ENCODE measurements at places on chromosomes 12 and 14.

DNA sequence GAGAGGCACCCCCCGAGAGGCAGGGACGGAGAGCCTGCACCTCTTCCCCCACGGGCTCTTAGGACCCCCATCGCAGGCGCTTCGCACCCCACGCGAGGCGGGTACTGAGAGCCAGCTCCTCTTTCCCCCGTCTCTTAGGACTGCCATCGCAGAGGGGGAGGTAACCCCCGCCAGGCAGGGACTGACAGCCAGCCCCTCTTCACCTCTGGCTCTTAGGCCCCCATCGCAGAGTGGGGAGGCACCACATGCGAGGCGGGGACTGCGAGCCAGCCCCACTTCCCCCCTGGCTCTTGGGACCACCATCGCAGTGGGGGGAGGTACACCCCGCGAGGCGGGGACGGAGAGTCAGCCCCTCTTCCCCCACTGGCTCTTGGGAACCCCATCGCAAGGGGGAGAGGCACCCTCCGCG lies 46.1 kb downstream of the DDX11 start:
- DNase-seq, result no peak

DNA sequence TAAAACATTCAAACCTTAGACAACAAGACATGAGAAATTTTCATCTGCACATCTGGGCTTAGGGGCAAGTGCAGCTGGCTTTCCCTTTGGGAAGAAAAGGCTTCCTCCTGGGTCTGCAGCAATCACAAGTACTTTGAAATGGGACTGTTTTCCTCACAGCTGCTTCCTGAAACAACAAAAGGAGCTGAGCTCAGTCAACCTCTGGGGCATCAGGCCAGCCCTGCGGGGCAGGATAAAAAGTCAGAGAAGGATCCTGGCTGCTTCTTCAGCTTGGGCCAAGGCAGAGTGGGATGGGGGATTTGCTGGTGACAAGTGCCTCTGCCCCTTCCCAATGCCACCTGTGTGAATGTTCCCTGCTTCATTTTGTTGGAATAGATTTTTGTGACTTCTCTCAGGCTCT lies 16.2 kb upstream of the SDR39U1 start:
- no peak for DNase-seq

DNA sequence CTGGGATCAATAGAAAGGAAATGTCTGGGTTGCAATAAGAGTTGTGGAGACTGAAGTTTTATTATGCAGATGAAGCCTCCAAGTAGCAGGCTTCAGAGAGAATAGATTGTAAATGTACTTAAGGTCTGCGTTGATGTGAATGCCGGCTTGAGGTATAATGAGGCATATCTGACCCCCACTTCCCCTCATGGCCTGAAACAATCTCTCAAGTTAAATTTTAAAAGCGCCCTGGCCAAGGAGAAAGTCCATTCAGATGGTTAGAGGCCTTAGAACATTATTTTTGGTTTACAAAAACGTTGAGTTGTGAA lies 28.3 kb upstream of the HIGD1C start:
- no peak for DNase-seq

- DNase-seq, result no peak
Measured at GRCh38 chr12:120579179-120579578, 2.0 kb downstream of the POP5 start.

DNA sequence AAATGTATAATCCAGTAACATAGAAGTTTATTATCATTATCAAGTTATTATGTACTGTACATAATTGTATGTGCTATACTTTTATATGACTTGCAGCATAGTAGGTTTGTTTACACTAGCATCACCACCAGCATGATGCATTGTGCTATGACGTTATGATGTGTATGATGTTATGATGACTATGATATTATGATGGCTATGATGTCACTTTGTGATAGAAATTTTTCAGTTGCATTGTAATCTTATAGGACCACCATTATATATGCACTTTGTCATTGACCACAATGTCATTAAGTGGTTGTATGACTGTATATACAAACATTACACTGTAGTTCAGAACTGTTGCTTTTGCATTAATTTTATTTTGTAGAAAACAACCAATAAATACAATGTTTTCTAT lies 173.4 kb downstream of the PPFIA2 start:
- no peak for DNase-seq

DNA sequence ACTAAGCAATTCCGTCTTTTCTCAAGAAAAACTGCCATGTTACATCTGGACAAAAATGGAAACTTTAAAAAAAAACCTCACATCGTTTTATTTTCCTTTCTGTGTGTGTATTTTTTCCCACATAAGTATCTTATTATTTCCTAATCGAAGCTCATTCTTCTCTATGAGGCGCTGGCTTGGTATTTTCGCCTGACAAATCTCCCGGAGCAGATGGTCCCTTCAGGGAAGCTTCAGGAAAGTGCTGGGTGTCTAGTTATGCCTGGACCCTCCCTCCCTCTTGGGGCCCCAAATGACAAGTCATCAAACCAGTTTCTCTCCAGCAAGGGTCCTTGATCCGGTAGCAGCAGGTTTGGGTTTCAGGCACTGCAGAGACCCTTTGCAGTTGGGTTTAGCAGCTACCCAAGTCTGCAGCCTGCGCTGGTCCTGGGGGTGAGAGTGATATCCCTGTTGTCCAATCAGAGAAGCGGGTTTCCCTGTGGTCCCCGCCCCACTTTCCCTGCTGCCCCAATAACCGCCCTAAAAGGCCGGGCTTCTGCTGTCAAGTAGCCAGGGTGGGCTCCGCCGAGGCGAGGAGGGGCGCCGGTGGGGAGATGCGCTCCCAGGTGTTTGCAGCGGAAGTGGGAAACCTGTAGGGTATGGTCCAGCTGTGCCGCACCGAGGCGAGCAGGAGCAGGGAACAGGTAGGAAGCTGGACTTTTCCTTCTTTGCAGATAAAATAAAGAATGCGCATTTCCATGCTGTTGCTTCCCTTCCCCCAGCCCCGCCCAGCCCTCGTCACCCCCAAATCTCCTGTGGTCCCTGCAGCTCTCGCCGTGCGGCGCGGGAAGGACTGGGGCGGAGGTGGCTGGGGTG lies at the start of gene CNTN1:
TSS of gene CNTN1 (plus strand) at position 527 of the 852 bp plus-strand sequence.
- DNase-seq, result peak; percentile 16

DNA sequence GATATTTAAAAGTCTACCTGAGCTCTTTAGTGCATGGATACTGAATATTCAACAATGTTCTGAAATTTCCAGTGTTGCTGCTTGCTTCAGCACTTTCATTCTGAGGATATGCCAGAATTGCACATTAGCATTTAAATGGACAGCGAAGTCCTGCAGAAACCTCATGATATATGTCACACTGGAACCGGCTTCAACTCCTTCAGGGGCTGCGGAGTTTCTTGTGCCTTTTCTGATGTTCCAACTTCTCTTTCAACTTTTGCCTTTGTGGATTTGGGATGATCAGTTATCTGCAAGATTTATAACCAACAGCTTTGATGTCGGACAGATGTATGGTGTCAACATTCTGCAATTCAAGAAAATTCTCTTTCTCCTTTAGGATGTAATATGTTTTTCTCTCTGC lies 142.5 kb upstream of the LMNTD1 start:
- no peak for DNase-seq

- no peak for DNase-seq
Measured at GRCh38 chr14:104351849-104352492, 213.6 kb downstream of the KIF26A start.

DNA sequence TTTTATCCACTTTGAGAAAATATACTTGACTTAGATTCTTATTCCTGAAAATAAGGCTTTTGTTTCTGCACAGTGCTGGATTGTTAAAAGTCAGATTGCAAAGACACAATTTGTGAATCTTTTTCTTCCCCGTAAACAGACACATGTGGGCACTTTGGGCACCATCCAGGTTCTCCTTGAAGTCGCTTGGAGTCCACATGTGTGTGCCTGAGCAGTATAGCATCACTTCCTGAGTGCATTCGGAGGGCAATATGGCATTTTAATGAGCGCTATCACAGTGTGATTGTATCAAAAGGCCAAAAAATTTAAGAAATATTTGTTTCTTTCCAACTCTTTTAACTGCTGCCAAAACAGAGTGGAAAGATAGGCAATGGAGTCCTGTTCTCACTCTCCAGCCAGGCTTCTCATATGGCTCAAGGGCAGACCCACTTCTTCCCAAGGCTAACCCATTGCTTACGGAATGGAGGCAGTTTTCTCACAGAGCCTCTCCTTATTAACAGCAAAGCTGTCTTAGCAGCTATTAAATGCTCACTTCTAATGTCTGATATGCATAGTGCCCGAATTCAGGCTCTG lies 397.1 kb downstream of the EGLN3 start:
- DNase-seq, result no peak

GRCh38 chr12:33817713-33818112 lies 204.6 kb upstream of the ALG10 start:
- DNase-seq, result no peak

DNA sequence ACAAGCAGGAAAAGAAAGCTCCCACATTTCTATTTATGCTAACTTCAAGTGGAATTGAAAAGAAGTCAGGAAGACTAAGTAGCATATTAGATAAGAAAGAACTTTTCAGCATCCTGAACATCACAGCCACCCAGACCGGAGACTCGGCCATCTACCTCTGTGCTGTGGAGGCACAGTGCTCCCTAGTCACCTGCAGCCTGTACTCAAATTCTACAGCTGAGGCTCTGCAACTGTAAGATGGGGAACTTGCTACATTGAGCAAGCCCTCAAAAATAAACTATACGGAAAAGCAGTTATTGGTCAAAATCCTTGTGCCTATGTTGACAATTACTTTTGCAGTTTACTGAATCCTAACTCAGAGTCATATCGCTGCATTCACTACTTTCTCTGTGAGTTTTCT lies 361.9 kb downstream of the DAD1 start:
- DNase-seq, result no peak

- no peak for DNase-seq
Measured at GRCh38 chr14:65392296-65392695, 20.2 kb upstream of the FUT8 start.

DNA sequence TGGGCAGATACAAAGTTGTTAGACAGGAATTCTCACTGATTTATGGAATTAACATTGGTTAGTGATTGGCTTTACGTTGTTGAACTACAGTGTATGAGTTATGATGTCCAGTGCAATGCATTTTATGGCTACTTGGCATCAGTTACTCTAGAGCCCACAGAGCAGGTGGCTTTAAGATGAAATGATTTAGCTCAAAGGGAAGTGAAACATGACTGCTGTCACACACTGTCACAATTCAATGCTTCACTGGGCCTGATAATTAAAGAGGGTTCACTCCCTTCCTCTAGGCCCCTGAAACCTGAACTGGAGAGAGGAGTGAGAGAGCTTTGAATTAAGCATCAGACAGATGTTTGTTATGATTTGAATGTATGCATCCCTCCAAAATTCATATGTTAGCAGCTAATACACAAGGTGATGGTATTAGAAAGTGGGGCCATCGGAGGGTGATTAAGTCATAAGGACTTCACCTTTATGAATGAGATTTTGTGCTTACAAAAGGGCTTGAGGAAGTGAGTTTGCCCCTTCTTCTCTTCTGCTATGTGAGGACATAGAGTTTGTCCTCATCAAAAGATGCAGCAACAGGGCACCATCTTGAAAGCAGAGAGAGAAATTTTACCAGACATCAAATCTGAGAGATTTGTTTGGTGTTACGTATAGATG lies 175.8 kb upstream of the GRIN2B start:
- DNase-seq, result no peak

- DNase-seq, result peak; percentile 51
Measured at GRCh38 chr12:50620109-50620977, 115.6 kb downstream of the DIP2B start.

DNA sequence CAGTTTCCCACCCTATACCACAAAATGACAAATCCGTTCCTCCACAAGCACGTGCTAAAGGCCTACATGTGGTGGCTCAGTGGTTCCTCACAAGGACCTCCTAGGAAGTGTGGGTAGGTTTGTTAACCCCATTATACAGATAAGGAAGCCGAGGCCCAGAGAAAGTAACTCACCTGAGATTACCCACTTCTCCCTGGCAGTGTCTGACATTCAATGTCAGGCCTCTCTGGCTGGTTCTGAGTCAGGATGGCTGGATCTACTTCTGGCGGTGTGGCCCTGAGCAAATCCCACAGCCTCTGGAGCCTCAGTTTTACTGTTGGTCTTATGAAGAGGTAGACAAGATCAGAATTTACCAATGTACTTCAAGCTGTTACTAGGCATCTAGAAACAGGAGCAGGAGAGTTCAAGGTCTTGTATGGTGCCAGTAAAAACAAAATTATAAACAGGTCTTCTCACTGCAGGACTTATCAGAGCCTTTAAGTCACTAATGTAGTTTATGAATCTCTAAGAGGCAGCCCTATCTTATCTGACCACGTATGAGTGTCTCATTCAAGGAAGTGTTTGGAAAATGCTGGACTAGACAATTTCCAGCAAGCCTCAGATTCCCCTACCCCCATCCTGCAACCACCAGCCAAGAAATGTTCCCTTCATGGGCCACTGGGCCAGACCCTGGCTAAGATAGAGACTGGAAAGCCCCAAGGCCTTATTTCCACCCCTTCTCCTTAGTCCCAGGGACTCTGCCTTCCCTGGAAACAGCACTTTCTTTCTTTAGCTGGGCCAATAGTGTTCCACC lies 4.2 kb downstream of the HSPB8 start:
- DNase-seq, result no peak

DNA sequence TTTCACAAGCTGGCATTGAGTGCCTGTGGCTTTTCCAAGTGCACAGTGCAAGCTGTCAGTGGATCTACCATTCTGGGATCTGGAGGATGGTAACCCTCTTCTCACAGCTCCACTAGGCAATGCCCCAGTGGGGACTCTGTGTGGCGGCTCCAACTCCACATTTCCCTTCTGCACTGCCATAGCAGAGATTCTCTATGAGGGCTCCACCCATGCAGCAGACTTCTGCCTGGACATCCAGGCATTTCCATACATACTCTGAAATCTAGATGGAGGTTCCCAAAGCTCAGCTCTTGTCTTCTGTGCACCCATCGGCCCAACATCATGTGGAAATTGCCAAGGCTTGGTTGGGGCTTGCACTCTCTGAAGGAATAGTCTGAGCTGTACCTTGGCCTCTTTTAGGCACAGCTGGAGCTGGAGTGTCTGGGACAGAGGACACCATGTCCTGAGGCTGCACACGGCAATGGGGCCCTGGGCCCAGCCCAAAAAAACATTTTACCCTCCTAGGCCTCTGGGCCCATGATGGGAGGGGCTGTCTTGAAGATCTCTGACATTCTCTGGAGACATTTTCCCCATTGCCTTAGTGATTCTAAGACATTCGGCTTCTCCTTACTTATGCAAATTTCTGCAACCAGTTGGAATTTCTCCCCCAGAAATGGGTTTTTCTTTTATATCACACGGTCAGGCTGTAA lies 313.3 kb upstream of the SFSWAP start:
- DNase-seq, result no peak

- DNase-seq, result no peak
Measured at GRCh38 chr12:42780671-42781070, 191.1 kb upstream of the PRICKLE1 start.

DNA sequence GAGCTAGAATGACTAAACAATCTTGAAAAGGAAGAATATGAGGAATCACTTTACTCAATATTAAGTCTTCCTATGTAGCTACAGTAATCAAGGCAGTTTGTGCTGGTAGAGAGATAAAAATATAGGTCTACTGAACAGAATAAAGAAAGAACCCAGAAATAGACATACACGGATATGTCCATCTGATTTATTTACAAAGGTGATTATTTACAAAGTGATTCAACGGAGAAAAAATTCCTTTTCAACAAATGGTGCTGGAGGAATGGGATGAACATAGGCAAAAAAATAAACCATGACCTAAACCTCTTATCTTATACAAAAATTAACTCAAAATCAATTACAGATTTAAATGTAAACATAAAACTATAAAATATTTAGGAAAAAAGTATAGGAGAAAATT lies 36.6 kb downstream of the TAOK3 start:
- DNase-seq, result no peak

- no peak for DNase-seq
Measured at GRCh38 chr12:116517431-116518045, 41.6 kb upstream of the MAP1LC3B2 start.

- DNase-seq, result no peak
Measured at GRCh38 chr12:16272222-16272621, 5.3 kb downstream of the SLC15A5 start.
